ENCODE measurements at places on chromosomes 6 and 20. TPM values are rescaled to one million over a fixed set of nuclear protein-coding genes. Genes with fewer than 3 reads are reported as not detected.

- DNase-seq, result no peak
- H3K27me3 ChIP-seq, result no peaks in the 10 kb centered on the region
- H3K4me3 ChIP-seq, result no peak overlapping the region
- H3K36me3 ChIP-seq, result no peaks in the 10 kb centered on the region
- H3K4me1 ChIP-seq, result no peaks in the 10 kb centered on the region
Measured at GRCh38 chr6:23465912-23466311, 660.1 kb upstream of the NRSN1 start.

- H3K4me1 ChIP-seq, result no peaks in the 10 kb centered on the region
- no peak for DNase-seq
- no peak overlapping the region for H3K4me3 ChIP-seq
- no peaks in the 10 kb centered on the region for H3K27me3 ChIP-seq
- no peaks in the 10 kb centered on the region for H3K36me3 ChIP-seq
Measured at GRCh38 chr6:7201732-7202541, 94.2 kb downstream of the RREB1 start.

DNA sequence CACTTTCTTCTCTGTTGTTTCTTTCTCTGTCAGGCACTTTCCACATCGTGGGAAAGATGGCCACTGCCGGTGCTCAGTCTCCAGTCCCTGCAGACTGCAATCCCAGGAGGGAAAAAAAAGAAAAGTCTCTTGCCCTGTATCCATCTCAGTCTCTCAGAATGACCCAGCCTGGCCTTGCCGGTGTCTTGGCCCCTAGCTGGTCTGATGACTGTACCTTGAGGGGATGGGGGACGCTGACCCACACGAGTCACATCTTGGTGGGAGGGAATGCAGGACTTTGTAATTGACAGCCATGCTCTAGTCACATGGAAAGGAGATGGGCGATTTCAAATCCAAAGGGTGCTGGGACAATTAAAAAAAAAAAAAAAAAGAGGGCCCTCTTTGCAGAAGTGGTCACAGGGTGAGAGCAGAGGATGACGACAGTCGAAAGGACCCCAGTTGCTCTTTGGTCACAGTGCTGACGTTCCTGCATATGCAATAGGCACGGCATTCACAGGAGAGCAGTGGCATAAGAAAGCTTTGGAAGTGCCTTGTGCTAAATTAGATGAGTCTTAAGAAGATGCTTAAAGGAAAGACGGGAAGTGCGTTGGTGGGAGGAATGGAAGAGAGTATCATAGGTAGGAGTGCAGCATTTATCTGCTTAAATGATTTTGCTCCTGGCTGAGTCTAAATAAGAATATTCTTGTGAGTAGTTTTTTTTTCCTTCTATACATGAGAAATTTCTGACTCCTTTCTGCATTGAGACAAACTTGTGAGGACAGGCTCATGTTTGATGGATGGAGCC, 63.9 kb upstream of the AKAP12 start:
- H3K4me1 ChIP-seq, result no peaks in the 10 kb centered on the region
- H3K27me3 ChIP-seq, result no peaks in the 10 kb centered on the region
- H3K27ac ChIP-seq, result no peak overlapping the region
- no peak overlapping the region for H3K4me3 ChIP-seq
- H3K36me3 ChIP-seq, result no peaks in the 10 kb centered on the region

ECT2L gene
- total RNA-seq, result not detected

NFATC2 gene
- total RNA-seq, result 10.6 TPM

MAP3K4 gene
- total RNA-seq, result 49.3 TPM

BACH2 gene
- 1.6 TPM for total RNA-seq

DNA sequence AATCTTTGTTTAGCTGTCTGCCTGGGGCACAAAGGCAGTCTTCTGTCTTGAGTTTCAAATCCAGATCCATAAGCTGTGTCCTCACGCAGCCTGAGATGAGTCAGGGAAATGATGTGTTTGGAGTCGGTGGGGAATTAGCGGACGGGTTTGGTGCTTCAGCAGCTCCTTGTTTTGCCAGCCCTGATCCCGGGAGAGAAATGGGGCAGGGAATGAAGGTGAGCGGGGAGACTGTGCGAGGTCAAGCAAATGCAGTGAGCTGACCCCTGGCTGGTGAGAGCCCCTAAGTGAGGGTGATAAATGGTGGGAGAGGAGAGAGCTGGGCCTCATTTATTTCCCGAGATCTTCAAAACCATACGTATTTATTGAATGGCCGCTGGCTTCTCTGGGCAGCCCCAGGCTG, 21.6 kb downstream of the DUSP22 start:
- H3K27ac ChIP-seq, result no peak overlapping the region
- H3K27me3 ChIP-seq, result no peaks in the 10 kb centered on the region
- no peak overlapping the region for H3K4me3 ChIP-seq
- H3K36me3 ChIP-seq, result no peaks in the 10 kb centered on the region
- no peak for DNase-seq
- H3K4me1 ChIP-seq, result no peaks in the 10 kb centered on the region

- no peaks in the 10 kb centered on the region for H3K27me3 ChIP-seq
- H3K4me1 ChIP-seq, result no peaks in the 10 kb centered on the region
- no peak for DNase-seq
- H3K36me3 ChIP-seq, result no peaks in the 10 kb centered on the region
- H3K27ac ChIP-seq, result no peak overlapping the region
Measured at GRCh38 chr6:40112350-40112749, 178.1 kb upstream of the MOCS1 start.

SLC22A3 gene
- total RNA-seq, result not detected

GRCh38 chr20:24321973-24322372, 147.5 kb upstream of the SYNDIG1 start:
- no peak overlapping the region for H3K27ac ChIP-seq
- no peaks in the 10 kb centered on the region for H3K36me3 ChIP-seq
- no peaks in the 10 kb centered on the region for H3K4me1 ChIP-seq
- DNase-seq, result no peak
- no peaks in the 10 kb centered on the region for H3K27me3 ChIP-seq

GRCh38 chr6:150800674-150801314, 64.7 kb upstream of the MTHFD1L start:
- H3K4me3 ChIP-seq, result no peak overlapping the region
- H3K27me3 ChIP-seq, result no peaks in the 10 kb centered on the region
- no peak overlapping the region for H3K27ac ChIP-seq

TCF19 gene
- 21.4 TPM for total RNA-seq

DNA sequence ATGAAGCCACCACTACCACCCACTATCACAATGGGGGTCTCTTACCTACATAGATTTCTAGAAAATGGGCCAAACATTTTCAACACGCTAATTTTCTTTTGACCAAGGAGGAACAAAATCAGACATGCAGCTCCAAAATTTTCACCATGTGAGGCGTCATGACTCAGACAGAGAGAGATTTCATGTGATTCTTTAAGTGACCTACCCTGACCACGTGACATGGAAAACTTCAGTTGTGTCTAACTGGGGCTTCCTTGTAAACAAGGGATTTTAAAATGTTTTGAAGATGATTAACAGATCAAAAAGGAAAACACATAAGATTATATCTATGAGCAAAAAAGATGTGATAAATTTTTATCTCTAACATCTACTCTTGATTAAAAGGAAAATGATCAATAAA, 199.2 kb downstream of the TBXT start:
- no peak for DNase-seq
- H3K36me3 ChIP-seq, result no peaks in the 10 kb centered on the region
- H3K27me3 ChIP-seq, result peaks cover 4% of the 10 kb centered on the region
- H3K4me3 ChIP-seq, result no peak overlapping the region
- no peaks in the 10 kb centered on the region for H3K4me1 ChIP-seq

C20orf96 gene
- 20.5 TPM for total RNA-seq

ADA gene
- 53.8 TPM for total RNA-seq

DNA sequence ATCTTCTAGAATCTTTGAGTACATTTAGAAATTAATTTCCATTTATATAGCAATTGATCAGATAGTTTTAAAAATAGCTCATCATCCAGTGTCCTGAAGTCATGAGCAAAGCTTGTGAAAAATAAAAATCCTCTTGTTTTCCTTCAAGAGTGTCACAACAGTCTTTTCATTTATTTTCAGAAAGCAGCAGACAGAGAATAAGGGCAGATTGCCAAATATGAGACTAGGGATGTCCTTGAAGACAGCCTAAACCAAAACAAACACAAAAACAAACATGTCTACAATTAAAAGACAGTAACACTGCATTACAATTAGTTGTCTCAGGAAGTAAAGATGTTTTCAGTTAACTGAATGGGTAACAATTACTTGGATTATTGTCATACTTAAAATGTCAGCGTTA, 682.8 kb downstream of the TFAP2A start:
- H3K4me3 ChIP-seq, result no peak overlapping the region
- no peak overlapping the region for H3K27ac ChIP-seq
- no peaks in the 10 kb centered on the region for H3K36me3 ChIP-seq

- H3K4me1 ChIP-seq, result no peaks in the 10 kb centered on the region
- no peak overlapping the region for H3K4me3 ChIP-seq
- DNase-seq, result no peak
Measured at GRCh38 chr6:114733596-114733995, 390.8 kb upstream of the HS3ST5 start.

GOPC gene
- 32.2 TPM for total RNA-seq

DNA sequence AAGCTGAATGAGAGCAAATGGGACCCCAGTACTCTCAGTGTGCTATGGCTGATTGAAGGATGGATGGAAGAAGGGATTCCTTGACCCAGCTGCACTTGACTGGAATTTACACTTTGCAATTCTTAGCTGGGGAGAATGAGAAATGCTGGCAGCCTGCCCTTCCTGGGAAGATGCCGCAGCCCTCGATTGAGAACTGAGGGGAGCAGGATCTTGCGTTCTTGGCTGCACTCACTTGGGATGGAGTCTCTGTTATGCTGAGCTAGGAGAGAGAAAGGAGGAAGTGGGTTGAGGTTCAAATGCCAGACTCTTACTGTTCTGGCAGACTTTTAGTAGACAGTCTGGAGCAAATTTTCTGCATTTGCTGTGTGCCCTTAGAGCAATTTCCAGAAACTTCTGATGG, 221.2 kb downstream of the FNDC1 start:
- no peaks in the 10 kb centered on the region for H3K4me1 ChIP-seq
- no peak for DNase-seq
- no peak overlapping the region for H3K27ac ChIP-seq
- H3K27me3 ChIP-seq, result peaks cover 9% of the 10 kb centered on the region
- H3K4me3 ChIP-seq, result no peak overlapping the region

LRRC73 gene
- total RNA-seq, result 2.9 TPM

GRCh38 chr20:53804920-53805894, 211.6 kb upstream of the ZNF217 start:
- no peaks in the 10 kb centered on the region for H3K27me3 ChIP-seq
- H3K4me3 ChIP-seq, result no peak overlapping the region
- peak overlapping the region; percentile 100 for H3K27ac ChIP-seq
- DNase-seq, result no peak
- no peaks in the 10 kb centered on the region for H3K36me3 ChIP-seq
- H3K4me1 ChIP-seq, result peaks cover 53% of the 10 kb centered on the region

AKAP12 gene
- 267 TPM for total RNA-seq

DNA sequence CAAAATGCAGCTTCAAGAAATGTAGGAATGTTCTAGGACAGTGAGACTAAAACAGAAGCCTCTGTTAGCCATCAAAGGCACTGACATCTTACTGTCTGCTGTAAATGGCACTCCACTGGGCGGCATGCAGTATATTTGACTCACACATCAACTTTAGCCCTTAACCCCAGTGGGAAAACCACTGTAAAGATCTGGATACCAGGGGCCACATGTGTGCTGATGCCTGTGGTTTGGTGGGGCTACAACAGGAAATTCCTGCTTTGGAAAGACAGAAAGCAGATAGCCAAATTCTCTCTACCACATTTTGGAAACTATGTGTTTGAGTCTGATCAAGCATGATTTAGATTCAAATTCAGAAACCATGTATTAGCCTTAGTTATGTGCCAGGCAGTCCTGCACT, 4.3 kb downstream of the PFDN4 start:
- H3K4me3 ChIP-seq, result no peak overlapping the region
- no peak for DNase-seq
- no peak overlapping the region for H3K27ac ChIP-seq
- H3K27me3 ChIP-seq, result no peaks in the 10 kb centered on the region

MTHFD1L gene
- total RNA-seq, result 76.2 TPM

TFAP2B gene
- total RNA-seq, result not detected

DNA sequence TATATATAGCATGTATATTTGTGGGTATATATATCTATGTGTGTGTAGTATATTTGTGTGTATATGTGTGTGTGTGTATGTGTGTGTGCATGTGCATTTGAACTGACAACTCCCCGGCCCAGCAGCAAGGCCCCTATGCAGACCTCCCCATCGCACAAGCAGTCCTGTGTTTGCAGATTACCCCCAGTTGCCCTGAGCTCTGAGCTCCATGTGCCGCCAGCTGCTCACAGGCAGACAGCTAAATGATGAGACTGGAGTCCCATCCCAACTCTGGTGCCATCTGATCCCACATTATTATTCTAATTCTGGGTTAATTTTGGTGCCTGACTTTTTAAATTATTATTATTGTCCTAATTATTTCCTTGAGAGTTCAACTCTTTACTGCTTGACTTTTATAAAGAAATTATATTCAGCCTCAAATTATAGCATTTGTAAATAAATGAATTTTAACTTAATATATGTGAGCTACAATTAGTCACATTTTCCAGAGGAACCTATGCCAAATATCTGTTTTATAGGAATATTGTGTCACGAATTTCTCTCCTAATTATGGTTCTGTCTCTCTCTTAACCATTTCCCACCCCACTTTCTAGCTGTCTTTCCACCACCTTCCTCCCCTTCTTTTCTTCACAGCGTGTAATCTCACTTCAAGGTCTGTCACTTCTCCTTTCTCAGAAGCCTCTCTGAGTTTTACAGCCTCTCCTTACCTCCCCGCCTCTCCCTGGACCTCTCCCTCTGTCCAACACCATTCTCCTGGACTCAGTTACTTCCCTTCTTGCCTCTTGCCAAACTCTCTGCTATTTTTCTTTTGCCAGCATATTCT, 90.6 kb upstream of the SYNDIG1 start:
- H3K4me1 ChIP-seq, result no peaks in the 10 kb centered on the region
- DNase-seq, result no peak
- H3K4me3 ChIP-seq, result no peak overlapping the region
- H3K36me3 ChIP-seq, result no peaks in the 10 kb centered on the region
- H3K27me3 ChIP-seq, result no peaks in the 10 kb centered on the region

GRCh38 chr6:138988469-138988834, 399 bp upstream of the REPS1 start:
- H3K36me3 ChIP-seq, result peaks cover 2% of the 10 kb centered on the region
- H3K4me3 ChIP-seq, result peak overlapping the region; percentile 76
- H3K4me1 ChIP-seq, result peaks cover 10% of the 10 kb centered on the region
- H3K27ac ChIP-seq, result peak overlapping the region; percentile 32

DNA sequence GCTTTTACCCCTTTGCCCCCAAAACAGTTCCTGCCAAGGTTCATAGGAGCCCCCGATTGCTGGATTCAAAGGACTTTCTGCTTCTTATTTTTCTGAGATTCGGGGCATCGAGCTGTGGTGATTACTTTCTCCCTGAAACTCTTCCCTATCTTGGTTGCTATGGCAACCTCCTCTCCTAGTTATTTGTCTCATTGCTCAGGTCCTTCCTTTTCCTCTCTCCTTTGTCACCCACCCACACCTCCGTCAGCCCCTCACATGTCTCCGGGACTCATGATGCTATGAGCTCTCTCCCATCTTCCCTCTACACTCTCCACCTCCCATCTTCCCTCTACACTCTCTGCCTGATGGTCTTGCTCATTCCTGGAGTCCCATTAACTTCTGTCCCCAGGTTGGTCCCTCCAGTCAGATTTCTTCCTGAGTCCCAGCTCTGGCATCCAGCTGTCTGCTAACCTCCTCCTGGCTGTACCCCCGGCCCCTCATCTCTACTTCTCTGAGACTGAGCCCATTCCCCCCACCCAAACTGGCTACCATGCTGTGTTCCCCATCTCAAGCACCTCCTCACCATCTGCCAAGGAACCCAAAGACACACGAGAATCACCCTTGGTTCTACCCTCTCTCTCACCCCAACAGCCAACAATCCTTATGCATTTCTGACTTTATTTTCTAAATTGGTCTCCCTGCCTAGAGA, 30.2 kb upstream of the NNAT start:
- no peaks in the 10 kb centered on the region for H3K4me1 ChIP-seq
- H3K4me3 ChIP-seq, result no peak overlapping the region
- H3K27me3 ChIP-seq, result no peaks in the 10 kb centered on the region
- DNase-seq, result no peak

MLN gene
- not detected for total RNA-seq
